ENCODE measurements at places on chromosomes 7 and 10.

DNA sequence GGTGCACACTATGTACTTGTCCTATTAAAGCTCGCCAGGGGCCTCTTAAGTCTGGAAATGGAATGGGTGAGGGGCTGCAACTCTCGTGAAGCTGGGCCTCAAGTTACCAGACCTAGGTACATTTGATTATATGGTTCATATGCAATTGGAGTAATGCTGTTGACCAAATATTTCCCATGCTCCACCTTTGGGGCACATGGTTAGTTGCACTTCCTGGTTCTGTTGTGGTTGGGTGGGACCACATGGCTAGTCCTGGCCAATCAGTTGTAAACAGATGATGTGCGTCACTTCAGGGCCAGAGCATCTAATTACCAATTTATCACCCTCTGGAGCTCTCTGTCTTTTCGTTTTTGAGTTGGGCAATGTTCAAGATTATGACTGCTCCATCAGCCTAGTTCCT is 39.5 kb upstream of the OPN4 start:
- no peak for DNase-seq

DNA sequence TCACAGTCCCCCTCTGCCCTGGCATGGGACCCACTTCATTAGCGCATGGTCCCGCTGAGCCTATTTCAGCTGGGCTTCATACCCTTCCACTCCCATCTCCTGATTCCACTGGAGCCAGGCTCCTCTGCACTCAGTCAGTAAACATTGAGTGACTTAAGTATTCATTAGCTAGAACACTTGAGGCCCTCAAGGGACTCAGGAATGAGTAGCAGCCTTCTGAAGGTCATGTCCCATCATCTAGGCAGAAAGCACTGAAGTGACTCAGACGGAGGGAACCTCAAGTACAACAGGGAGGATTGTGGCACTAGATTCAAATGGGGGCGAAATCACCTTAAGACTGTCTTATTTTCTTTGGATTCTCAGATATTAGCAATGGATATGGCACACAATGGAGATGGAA is 186.6 kb upstream of the INHBA start:
- no peak for DNase-seq

- DNase-seq, result no peak
Observed at GRCh38 chr7:111992601-111993000, 213.6 kb downstream of the DOCK4 start.

DNA sequence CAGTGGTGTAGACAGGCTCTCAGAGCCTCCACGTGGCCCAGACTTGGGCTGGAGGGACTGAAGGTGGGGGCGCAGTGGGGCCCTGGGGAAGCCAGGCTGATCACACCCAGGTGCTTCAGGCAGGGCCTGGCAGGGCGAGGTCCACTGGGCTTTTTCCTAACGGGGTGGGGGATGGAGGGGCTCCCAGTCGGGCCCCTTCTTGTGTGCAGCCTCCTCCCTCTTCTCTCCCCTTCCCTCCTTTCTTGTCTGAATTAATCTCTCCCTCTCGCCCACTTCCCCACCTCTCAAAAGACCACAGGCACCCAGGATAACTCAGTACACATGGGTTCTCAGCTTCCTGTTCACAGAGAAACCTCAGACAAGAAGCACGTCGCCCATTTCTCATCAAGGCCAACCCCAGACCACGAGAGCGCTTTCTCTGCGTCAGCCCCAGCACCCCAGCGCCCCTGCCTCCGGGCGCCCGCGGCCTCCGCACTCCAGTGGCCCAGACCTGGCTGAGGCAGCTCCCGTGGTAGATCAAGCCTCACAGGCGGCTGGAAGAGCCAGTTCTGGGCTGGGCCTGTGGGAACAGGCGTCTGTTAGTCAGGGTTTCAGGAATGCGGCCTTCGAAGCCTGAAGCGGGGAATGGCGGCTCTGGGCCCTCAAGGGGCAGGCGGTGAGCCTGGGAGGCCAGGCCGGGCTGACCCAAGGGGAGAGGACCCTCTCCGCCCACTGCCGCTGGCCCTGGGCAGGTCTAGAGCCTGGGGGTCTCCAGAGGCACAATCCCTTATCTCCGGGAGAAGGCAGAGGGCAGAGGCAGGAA is 50.6 kb downstream of the PWWP2B start:
- DNase-seq, result no peak

GRCh38 chr10:133453516-133454203 is at the start of gene SCART1:
Gene SCART1 (plus strand): TSS chr10:133453945. CDS start chr10:133453998, 53 bp downstream.
- no peak for DNase-seq

GRCh38 chr10:14158575-14158974 is 172.1 kb downstream of the FRMD4A start:
- no peak for DNase-seq

GRCh38 chr7:12761691-12762090 is 74.3 kb downstream of the ARL4A start:
- DNase-seq, result no peak

DNA sequence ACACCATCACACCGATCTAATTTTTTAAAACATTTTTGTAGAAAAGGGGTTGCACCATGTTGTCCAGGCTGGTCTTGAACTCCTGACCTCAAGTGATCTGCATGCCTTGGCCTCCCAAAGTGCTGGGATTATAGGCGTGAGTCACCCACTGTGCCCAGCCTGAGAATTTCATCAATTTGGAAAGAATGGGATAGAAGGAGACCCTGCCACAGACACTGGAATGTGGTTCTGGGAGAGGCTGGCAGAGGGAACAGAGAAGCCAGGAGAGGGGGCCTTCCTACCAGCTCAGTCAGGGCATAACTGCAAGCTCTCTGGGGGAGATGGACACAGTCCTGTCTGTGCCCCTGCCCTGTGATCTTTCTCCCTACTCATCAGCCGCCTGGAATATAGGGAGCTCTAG is 42.1 kb upstream of the MKRN1 start:
- no peak for DNase-seq

Measured in tibial nerve (tissue), 4 donors.